ENCODE measurements at places on chromosomes 2 and 18.

GRCh38 chr2:100237163-100237562 is 85.1 kb downstream of the LONRF2 start:
- DNase-seq: no peak

- DNase-seq: peak; percentile 57
These were observed 66.7 kb downstream of the DNMT3A start for GRCh38 chr2:25274868-25275574.

DNA sequence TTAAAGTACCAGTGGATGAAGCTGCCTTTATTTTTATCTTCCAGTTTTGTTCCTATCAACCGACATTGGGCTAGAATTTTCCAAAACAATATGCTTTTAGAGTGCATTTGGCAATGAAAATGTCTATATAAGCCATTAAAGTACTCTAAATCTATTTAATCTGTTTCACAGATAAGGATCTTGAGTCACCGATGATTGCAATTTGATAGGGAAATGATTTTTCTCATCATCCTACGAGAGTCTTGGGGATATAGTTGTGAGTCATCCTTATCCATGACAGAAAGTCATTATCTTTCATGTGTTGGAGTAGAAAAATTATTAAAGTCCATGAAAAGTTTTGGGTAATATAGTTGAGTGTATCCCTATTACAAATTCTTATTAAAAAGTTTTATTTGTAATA is 26.1 kb downstream of the SLC39A10 start:
- no peak for DNase-seq

DNA sequence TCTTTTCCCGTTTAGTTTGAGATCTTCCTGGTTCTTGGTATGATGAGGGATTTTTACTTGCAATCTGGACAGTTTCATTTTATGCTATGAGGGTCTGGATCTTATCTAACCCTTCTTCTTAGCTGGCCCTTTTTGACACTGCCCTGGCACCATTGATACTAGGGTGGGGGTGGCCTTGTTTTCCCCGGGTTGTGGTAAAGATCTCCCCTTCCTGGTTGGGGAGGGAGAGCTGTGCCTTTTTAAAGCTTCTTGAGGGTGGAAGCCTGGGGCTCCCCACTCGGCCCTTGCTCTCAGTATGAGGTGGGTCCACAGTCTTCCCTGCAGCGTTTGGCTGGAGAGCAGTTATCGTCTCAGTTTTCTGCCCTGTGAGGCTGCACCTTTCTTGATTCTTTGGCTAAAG is 66.1 kb downstream of the ASB1 start:
- no peak for DNase-seq

GRCh38 chr2:158755310-158756087 is 39.6 kb upstream of the DAPL1 start:
- no peak for DNase-seq

DNA sequence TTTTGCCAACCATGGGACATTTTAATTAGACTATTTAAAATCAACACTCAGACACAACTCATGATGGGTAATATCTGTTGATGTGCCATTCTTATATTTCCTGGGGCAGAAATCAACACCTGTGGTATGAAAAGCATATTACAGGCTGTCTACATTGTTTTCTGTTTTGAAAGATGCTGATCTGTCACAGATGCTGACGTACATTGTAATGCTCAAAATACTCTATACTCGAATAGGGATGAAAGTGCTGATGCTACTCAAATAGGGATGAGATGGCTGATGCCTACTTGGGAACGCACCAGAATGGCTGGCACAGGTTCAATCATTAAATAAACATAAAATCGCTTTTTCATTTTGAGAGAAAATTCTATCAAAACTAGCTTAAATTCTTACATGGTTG is 41.2 kb downstream of the TMEFF2 start:
- no peak for DNase-seq

- DNase-seq: no peak
These were observed 318.2 kb downstream of the GALNT13 start for GRCh38 chr2:154189953-154190352.

DNA sequence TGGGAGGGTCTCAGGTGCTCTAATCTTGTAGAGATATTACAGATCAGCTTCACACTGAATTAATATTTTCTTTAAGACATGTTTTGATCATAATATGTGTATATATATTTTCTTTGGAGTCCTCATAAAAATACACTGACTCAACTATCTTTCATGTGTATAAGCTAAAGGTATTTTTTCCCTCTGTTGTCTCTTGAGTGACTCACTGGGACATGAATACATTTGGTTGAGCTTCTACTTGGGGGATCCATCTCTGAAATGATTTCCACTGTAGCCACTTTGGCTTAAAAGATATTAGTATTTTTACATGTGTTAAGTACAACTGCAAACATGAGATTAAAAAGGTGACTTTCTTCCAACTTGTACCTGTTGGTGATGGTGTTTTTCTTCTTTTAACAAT is 140.8 kb downstream of the TTN start:
- DNase-seq: no peak

GRCh38 chr2:64748561-64748960 is 94.8 kb upstream of the SERTAD2 start:
- DNase-seq: no peak

GRCh38 chr2:11071211-11071610 is 84.1 kb upstream of the SLC66A3 start:
- DNase-seq: peak; percentile 2

DNA sequence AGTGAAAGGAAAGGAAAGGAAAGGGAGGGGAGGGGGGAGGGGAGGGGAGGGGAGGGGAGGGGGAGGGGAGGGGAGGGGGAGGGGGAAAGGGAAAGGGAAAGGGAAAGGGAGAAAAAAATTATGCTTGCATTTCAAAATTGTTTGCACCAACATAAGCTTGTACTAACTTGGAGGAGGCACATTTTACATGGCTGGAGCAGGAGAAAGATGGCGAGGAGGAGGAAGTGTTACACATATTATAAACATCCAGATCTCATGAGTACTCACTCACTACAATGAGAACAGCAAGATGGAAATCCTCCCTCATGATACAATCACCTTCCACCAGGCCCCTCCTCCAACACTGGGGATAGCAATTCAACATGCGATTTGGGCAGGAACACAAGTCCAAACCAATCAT is 660.2 kb upstream of the CDH2 start:
- no peak for DNase-seq

DNA sequence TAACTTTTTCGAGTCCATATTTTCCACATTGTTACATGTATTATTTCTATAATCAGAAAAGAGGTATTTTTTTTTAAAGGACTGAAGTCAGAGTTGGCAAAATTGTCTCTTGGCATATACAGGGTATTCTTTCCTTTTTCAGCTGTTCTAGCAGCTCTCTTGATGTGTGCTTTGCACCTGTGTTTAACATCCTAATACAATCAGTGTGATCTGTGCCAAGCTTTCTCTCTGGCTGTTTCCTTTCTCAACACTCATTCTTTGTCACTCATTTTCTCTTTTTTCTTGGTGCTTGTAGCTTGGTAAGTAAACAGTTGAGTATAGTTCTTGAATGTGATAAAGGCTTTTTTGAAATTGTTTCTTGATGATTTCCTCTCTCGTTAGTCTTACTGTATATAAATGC is 9.2 kb downstream of the RNMT start:
- no peak for DNase-seq

DNA sequence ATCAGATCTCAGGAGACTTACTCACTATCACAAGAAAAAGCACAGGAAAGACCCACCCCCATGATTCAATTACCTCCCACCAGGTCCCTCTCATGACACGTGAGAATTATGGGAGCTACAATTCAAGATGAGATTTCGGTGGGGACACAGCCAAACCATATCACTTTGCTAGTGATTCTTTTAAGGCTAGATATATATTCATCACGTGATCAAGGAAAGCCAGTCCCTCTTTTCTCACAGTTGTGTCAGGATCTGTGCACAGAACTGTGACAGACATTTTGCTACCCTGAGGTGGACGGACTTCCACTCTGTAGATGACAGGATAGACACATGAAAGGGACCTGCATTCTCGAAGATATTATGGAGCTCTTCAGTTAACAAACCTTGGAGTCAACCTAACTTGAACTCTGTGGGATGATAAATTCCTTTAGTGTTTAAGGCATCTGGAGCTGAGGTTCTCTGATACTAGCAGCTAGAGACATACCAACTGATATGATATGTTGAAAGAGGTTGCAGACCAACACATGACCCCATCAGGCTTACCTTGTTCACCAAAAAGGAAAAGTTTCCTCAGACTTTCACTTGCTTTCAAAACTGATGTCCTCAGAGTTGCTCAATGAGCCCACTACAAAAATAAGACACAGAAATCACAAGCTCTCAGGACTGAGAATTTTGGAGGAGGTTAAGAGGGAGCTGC is 66.3 kb upstream of the SCG2 start:
- no peak for DNase-seq

DNA sequence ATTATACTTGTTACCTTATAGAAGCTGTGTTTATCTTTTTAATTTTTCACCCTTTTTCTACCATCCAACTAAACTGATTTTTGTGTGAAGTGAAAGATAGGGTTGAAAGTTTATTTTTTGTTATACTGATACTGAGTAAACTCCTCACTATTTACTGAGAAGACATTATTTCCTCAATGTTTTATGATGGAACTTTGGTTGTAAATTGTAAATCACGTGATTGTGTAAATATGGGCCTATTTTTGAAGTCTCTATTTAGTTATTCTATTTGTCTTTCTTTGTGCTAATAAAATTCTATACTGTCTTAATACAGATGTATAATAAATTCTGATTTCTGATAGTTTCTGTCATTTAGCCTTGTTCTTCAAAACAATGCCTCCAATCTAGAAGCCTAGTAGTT is 697.2 kb upstream of the SLC8A1 start:
- no peak for DNase-seq

- no peak for DNase-seq
These were observed 249.7 kb upstream of the OSR1 start for GRCh38 chr2:19607931-19608771.

All from CD4-positive, alpha-beta T cell treated with Interleukin-2 at 100 ng/mL for 4 hours (primary cell).